ENCODE measurements at places on chromosomes 12 and 14. TPM values are rescaled to one million over a fixed set of nuclear protein-coding genes. Genes with fewer than 3 reads are reported as not detected.

NDUFA12 gene
- total RNA-seq, result 163 TPM

SLC6A15 gene
- not detected for total RNA-seq

CKB gene
- total RNA-seq, result 558 TPM

FERMT2 gene
- total RNA-seq, result 0.58 TPM

GRCh38 chr14:99252443-99252939 lies 19.5 kb downstream of the BCL11B start:
- no peak for DNase-seq

DNA sequence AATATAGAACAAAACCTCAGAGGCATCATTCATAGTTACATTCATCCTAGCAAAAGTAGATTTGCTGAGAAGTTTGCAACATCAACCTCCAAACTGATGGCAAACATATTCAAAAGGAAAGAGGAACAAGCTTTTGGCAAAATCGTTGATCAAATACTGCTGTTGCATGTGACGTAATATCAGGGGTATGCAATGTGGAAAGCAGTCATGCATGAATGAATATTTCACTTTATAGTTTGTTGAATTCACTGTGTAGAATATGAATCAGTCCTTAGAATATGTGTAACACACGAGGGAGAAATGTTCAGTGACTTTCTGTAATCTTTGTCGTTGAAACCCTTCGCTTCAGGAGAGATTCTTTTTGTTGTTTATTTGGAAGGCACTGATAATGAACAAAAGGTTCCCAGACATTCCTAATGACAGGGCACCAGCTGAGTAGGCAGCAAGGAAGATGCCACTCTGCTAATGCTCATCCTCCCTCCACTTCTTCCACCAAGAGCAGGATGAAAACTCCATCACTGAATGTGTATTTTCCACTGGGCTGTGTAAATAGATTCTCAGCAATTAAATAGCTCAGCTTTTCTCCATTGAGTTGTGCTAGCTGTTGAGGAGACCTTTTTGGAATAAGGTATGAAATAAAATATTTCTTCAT lies 126.1 kb downstream of the PELI2 start:
- no peak for DNase-seq

GRCh38 chr12:26378711-26379110 lies 183.3 kb downstream of the SSPN start:
- DNase-seq, result no peak

DNA sequence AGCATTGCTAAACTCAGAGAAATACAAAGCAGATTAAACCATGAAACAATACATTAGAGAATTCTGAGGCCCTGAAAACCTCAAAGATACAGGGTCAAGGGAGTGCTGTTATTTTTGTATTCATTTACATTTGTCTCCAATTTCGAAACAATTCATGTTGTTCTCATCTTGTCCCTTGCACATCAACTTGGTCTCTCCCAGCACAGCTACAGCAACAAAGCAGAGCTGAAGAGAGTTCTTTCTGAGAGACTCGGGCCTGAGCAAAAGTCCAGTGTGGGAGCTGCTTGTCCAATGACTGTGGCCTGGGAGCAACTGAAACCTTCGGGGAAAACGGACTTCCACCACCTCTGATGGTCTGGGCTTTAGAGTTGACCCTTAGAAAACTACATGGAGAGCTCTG lies 79.4 kb upstream of the CDKN3 start:
- no peak for DNase-seq

DNA sequence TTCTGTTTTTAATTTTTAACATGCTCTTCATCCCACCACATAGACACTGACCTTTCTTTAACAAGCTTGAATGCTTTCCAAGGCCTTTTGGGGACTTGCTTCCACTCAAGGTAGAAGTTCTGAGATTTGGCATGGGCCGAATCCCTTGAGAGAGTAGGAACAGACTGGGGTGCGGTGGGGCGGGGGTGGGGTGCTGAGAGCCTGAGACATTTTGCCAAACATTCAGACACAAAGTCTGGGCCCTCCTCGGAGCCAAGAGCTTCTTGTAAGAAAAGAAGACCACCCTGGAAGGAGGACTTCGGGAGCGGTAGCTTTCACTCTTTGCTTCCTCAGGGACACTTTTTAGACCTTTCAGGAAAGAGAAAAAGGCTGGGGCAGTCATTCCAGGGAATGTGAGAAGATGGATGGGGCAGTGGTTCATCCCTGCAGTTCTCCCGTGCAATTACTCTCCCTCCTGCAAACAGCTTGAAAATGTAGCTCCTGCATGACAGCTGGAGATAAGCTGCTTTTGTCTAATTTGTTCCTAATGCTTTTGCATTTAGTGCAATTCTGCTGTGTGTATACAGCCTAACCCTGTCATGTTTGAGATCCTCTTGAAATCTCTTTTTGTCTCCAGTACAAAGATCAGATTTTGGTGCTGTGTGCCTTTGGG lies 16.3 kb upstream of the MYO1H start:
- DNase-seq, result no peak

DNA sequence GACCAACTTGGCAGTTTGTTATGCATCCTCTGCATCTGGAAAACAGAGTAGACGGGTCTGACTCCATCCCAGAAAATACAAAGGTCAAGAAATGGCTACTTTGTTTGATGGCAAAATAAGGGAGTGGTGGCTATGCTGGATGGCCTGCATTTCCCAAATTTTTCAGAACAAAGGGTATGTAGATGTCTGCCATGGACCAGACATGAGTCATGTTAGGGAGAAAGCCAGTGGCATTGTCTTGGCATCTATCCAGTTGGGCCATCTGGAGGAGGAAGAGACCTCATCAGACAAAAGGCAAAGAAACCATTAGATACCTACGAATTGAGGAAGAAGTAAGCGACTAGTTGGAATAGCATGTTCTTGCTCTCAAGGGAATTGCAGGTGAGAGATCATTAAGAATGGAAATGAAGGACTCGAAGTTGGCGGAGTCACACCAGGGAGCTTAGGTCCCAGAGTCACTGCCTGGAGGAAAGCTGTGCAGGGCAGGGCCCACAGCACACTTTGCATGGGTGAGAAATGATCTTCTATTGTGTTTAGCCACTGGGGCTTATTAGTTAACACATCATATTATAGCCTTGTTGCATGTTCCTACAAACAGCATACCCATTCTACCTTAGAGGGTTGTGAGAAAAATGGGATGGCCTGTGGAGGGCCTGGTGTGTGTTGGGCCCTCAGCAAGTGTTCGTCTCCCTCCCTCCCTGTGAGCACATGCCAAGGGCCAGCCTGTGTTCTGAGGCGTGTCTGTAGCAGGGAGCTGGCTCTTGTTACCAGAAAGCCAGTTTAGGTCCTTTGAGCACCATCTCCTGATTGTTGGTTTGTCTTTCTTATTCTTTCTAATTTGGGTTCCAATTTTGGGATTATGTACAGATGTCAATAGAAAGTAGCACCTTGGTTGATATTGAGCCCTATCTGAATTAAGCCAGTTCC lies 119.4 kb downstream of the KTN1 start:
- no peak for DNase-seq

DNA sequence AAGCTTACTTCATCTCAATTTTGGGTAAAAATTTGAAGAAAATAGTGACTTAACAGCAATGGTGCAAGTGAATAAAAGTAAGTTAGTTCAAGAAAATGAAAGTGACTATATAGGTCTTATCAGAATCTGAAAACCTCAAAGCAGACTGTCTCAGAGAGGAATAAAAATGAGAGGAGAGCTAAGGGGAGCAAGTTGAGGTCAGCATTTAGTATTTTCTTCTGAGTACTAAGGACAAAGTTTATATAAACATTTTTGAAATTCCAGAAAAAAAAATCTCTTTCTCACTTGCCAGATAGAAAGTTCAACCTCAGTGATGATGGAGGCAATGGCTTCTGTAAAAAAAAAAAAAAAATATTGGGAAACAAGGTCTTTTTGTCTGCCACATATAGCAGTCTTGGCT lies 414.1 kb downstream of the NPAS3 start:
- DNase-seq, result no peak

DNA sequence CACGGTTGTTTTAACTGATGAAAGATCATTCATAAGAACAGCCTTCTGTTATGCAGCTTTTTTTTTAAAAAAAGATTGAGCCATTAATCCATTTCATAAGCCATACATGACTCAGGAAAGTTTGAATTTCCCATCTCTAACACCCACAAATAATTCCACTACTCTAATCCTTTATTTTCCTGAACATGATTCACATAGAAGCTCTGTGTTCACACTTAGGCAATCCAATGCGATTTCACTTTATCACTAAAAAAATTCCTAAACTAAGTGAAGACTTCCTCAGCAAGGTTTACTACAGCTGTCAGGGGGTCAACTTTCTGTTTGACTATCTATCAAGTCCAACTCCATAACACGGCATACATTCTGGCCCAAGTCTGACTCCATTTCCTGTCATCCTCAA lies 25.9 kb downstream of the PKP2 start:
- DNase-seq, result no peak

GRCh38 chr14:93381644-93382043 lies 34.7 kb downstream of the COX8C start:
- DNase-seq, result no peak

GRCh38 chr12:52255926-52256583 lies 18.4 kb upstream of the KRT86 start:
- DNase-seq, result no peak

GRCh38 chr12:84913129-84913515 lies 523 bp upstream of the SLC6A15 start:
- DNase-seq, result no peak

- DNase-seq, result no peak
Measured at GRCh38 chr12:116843085-116843484, 38.2 kb downstream of the HRK start.

DNA sequence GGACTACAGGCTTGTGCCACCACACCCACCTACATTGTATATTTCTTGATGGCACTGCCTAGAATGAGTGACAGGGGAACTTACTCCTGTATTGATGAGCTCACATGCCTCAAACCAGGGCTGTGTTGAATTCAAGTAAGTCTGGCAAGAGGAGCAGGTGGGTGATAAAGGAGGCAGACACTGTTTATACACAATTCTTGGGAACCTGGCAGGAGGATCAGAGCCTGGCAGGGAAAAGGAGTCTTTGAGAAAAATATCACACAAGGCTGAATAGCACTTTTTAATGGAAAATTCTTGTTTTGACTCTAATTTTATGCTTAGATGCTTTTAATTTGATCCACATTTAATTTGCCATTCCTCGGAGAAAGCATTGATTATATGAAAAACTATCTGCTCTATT lies 293.1 kb upstream of the NPAS3 start:
- DNase-seq, result no peak

DNA sequence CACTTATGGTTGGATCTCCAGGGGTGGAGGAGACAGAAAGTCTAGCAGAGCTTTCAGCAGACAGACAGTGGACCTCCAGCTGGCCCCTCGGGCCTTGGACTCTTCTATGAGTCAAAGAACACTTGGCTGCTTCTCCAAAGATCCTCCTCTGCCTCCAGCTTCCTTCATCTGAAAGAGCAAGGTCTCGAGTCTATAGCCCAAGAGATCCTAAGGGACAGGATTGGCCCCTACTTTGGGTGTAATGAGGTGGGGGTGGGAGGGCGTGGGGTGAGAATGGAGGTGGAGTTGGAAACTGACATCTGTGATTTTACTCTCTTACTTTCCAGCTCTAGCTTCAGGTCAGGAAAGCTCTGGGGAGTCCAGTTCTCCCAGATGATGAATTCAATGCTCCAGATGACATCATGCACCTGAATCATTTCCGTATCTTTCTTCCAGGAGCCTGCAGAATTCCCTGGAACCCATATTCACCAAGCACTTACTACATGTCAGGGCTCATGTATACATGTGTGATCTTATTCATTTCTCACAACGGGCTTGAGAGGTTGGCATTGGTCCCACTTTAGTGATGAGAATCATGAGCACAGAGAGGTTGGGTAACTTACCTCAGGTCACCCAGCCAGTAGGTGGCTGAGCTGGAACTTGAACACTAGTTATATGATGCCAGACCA lies 10.2 kb upstream of the PGF start:
- no peak for DNase-seq

GRCh38 chr12:47824635-47825034 lies 4.9 kb upstream of the HDAC7 start:
- DNase-seq, result no peak
